Nucleus accumbens (tissue), 56 donors: ENCODE measurements at places on chromosomes 3 and 15.

DNA sequence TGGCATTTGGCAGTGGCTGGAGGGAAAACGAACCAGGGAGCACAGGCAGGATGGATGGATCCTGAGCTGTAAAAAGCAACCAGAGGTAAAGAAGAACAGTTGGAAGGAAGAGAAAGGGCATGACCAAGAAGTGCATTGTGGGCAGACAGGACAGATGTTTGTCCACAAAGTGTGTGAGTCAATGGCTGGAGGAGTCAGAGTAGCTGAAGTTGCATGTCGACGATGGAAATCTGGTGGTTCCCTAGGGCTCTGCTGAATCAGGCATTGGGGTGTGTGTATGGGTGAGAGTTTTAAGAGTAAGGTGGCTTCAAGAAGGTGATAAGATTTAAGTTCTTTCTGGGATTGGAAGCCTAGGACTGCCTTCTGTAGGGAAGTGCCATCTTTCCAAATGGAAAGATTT lies 214.0 kb upstream of the BHLHE40 start:
- no peak for DNase-seq

- DNase-seq = no peak
Measured at GRCh38 chr3:55668359-55668758, 181.3 kb upstream of the WNT5A start.

- DNase-seq = no peak
Measured at GRCh38 chr3:189365609-189366564, 194.1 kb downstream of the TPRG1 start.

DNA sequence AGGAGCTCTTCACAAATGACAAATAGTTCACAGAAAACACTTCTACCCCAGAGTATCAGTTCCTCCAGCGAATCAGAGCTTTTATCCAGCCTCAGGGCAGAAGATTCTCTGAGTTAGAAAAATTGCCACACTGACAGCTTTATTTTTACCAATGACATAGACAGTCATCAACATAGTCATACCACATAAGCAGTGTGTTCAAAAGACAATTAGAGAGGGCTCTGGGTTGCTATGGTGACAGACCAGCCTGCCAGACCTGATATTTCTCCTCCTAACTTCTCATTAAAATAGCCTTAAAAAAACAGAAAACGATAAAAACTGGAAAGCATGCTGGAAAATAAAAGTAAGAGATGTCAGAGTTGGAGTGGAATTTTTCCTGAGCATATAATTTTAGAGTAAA lies 45.9 kb upstream of the COL6A5 start:
- DNase-seq = no peak

DNA sequence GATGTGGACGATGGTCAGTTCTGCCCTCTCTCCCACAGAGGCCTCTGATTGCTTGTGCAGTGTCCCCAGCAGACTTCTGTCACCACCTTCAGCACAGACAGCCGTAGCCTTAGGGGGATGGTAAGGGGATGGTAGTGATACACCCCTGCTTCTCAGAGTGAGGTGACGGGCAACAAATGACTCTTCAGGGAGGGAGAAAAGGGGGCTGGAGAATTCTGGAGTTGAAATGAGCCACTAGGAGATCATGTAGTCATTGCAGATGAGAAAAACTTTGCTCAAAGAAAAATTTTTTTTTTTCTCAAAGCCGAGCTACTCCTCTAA lies 29.6 kb upstream of the TIMP4 start:
- DNase-seq = no peak

DNA sequence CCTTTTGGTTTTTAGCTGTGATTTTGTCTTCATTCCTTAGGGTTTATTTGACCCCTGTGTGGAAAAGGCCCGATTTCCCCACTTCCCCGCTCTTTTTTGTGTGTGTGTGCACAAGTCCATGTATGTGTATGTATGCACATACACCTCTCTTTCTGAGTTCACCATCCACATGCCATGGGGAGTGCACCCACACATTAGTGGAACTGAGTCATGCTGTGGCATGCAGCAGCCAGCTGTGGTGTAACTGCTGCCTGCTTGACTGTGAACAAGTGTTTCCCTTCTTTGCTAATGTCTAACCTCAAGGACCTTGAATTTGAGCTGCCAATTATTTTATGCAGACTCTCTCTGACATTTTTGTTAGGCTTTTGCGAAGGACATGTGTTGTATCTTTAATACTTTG lies 434.9 kb upstream of the TPM1 start:
- no peak for DNase-seq
